ENCODE measurements at places on chromosomes 5 and 9.

GRCh38 chr9:110133608-110134210, 74.2 kb downstream of the C9orf152 start:
- no peak for DNase-seq

- DNase-seq: no peak
Measured at GRCh38 chr5:143403334-143403592, 223 bp downstream of the NR3C1 start.

DNA sequence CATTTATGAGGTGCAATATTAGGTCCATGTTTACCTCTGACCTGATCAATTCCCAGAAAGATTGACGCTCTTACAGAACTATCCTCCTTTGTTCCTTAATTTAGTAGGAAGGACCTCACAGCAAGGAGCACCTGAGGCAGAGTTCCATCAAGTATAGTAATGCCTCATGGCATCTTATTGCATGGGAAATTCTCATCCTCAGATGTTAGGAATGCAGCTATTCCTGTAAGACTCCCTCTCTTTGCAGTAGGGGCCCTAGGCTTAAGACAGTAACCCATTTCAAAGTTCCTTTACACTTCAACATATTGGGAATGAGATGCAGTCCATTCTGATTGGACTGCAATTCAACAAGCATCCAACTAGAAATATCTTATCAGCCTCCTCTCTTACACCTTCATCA, 69.8 kb downstream of the SLCO4C1 start:
- DNase-seq: no peak

DNA sequence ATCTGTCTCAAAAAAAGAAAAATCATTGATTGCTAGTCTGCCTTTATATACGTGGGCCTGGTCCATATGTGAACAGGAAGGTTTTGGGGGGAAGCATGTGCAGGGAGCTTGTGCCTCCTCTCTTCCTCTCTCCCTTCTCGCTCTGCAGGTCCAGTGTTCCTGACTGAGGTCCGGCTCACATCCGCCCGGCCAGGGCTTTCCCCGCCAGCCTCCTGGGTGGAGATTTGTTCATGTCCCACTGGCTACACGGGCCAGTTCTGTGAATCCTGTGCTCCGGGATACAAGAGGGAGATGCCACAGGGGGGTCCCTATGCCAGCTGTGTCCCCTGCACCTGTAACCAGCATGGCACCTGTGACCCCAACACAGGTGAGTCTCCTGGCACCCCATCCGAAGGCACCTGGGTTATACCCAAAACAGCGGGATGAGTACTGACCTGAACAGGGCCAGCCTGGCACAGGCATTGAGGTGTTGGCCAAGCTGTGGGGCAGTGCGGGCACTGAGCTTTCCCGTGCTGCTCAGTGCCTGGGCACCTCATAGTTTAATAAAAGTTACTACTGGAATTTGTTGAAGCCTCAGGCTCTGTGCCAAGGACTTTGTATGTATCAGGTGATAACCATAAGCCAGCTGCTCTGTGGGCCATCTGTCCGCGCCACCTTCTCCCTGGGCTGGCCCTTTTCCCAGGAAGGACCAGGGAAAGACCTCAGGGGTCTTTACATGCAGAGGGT, 39.4 kb upstream of the AIF1L start:
- DNase-seq: no peak

DNA sequence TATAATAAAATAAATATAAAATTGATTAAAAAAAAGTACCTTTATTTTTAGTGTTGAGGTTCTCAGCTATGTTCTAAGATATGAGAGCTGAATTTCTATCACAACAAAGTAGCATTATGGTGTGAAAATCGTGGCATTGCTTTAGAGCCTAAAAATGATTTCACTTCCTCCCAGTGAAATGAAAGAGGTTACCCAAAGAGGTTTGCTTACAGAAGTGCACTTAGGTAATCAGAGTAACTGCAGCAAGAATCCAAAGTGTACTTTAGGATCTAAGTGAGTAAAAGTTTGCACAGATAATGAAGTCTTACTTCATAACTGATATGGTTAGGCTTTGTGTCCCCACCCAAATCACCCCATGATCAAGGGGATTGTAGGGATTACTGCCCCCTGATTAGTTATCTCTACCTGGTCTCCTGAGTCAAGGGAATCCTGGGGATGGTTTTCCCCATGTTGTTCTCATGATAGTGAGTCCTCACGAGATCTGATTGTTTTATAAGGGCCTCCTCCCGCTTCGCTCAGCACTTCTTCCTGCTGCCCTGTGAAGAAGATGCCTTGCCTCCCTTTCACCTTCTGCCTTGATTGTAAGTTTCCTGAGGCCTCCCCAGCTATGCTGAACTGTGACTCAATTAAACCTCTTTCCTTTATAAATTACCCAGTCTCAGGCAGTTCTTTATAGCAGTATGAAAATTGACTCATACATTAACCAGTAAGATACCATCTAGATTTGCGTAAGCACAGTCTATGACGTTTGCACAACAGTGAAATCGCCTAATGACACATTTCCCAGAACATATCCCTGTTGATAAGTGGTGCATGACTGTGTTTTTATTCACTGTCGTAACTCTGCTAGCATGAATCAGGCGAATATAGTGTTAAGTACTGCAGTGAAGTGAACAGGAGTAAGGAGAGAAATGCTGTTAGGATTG, 40.3 kb upstream of the LRRC70 start:
- no peak for DNase-seq

- DNase-seq: no peak
Measured at GRCh38 chr5:112918679-112919078, 3.3 kb downstream of the REEP5 start.

DNA sequence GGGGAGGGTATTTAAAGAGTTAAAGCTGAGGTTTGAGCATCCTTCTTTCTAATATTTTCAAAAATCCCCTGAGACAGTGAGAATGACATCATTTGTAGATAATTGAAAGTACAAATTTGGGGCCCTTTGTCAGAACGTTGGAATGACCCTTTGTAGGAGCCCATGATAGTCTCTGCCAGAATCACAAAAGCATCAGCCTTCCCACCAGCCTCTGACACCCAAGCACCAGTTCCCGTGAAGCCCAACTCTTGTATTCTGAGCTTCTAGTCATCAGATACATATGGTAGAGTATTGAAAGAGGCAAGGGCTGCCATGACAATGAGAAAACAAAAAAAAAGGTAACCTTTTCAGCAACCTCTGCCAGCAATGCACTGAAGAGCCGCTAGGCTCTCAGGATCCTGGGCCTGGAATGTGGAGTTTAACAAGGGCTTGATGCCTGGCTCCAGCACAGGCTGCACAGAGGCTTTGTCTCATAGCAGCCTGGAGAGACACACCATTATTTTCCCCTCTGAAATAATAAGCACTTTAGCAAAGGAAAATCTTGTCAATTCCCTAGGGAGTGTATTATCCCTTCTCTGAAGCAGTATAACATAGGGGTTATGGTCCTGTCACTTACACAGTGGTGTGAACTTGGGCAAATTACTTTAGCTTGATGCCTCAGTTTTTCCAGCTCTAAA, 114.4 kb downstream of the ZNF608 start:
- no peak for DNase-seq

Data from right atrium auricular region (tissue), 2 donors.